EL (cell line): ENCODE measurements at places on chromosomes 1 and 21.

DNA sequence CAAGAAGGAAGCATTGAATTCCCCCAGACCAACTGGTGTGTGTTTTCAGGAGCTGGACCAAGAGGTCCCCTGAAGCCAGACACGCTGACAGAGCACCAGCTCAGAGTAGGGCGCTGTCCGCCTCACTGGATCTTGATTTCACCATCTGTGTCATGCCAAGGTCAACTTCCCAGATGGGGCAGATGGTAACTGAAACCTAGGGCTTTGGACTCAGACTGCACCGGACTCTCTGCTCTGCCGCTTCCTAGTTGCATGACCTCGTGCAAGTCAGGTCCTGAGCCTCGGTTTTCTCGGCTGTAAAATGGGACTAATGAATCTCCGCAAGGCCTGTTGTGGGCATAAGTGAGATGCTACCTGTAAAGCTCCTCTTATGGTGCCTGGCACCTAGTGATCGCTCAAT is 17.9 kb upstream of the CASZ1 start:
- DNase-seq = no peak

DNA sequence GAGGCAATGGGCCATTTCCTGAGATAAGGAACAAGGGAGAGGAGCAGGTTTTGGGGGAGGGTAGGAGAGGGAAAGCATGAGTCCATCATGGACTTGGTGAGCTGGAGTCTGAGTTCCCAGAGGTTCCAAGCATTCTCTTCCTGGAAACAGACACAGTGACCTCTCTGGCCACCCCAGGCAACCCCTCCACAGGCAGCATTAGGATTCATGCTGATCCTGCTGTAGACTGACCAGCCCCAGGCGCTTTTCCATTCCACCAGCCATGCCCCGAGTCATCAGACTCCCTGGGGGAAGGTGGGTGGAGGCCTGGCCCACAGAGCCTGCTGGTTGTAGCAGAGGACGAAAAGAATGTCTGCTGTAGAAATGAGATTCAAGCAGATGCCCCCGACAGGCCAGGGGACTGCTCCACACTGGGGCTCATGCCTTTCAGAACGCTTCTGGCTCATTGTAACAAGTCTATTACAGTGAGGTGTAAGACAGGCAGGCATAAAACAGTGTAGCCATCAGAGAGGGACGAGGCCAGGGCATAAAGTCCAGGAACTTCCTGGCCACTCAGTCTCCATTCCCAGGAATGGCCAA is 52.2 kb downstream of the KCND3 start:
- no peak for DNase-seq

DNA sequence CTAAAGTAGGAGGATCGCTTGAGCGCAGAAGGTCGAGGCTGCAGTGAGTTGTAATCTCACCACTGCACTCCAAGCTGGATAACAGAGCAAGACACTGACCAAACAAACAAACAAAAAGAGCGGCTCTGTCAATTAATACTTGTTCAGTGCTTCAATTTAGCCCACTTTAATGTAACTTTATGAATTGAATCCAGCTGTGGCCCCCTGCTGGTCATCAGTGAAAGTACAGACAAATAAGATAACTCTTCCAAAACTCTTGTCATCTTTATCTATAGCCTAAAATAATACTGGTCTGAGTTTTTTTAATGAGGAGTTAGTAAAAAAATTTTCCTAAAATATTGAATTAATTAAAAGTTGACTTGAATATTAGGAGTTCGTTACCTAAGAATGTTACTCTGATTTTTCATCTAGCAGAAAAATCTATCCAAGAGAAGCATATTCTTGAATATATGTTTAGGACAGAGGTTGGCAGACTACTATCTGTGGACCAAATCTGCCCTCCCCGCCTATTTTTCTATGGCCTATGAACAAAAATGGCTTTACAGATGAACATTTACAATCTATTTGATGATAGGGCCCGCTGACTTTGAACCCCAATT is 26.1 kb downstream of the ATP5PF start:
- DNase-seq = peak; percentile 48

GRCh38 chr1:35790670-35791069 is 17.1 kb upstream of the AGO4 start:
- no peak for DNase-seq

GRCh38 chr1:185786524-185786923 is 52.3 kb downstream of the HMCN1 start:
- peak; percentile 81 for DNase-seq

DNA sequence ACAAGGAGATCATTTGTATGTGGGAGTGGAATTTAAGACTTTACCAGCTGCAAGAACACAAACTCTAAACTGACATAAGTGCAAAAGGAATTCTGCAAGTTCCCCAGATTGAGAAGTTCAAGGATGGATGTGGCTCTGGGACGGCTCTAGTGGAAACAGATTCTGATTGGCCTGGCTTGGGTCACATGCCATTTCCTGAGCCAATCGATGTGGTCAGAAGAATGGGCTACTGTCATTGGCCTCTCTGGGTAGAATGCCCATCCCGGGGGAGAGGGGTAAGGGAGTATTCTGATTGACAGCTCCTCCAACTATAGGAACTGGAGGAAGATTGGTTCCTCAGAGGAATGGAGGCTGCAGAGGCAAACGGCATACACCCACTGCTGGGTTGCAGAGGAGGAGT is 6.0 kb upstream of the IFNLR1 start:
- peak; percentile 28 for DNase-seq

DNA sequence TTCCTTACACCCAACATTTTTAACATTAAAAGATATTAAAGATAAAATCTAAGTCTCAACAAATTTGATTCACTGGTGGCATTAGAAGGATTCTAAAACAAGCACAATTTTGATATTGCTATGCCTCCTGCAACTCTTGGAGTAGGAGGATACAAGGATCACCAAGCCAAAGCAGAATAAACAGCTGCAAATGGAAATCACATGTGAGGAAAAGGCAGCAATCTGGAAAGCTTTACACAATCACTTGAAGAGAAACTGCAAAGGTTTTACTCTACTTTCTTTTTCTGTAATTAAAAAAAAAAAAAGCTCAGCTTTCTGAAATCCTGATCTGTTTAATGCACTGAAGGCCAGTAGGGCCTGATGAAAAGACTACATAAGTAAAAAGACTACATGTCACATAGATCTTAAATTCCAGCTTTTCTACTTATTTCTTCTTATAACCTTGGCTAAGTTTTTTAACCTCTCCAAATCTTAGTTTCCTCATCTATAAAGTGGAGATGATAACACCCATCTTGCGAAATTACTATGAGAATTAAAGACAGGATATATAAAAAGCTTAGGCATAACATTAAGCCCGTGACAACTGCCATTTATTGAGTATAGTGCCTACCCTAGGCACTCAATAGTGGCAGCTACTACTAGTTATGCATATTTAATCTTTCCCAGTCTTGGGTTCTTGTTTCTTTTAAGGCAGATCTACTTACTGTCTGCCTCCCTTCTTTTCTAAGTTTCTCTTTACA is 73.5 kb downstream of the EPS15 start:
- no peak for DNase-seq

DNA sequence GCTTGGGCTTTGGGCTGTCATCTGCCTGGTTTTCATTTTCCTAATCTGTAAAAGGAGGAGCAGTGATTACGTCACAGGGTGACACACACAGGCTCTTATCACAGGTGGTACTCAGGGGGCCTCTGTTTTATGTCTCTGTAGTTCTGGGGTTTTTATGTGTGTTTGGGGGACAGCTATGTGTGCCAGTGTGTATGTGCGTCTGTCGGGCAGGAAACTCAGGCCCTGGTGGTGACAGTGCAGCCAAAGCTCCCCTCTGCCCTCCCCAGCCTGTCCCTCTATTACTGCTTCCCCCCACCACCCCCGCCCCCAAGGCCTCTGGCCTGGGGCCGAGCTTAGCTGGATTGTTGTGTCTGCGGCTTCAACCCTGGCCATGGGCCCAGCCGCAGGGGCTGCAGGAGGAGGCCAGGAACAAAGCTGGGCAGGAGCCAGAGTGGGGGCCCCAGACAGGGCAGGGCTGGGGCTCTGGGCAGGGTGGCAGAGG is 13.3 kb downstream of the MFAP2 start:
- DNase-seq = peak; percentile 21

- DNase-seq = peak; percentile 59
Observed at GRCh38 chr1:243325305-243325890, 69.6 kb downstream of the SDCCAG8 start.

GRCh38 chr1:50193002-50193401 is 84.3 kb downstream of the ELAVL4 start:
- no peak for DNase-seq

DNA sequence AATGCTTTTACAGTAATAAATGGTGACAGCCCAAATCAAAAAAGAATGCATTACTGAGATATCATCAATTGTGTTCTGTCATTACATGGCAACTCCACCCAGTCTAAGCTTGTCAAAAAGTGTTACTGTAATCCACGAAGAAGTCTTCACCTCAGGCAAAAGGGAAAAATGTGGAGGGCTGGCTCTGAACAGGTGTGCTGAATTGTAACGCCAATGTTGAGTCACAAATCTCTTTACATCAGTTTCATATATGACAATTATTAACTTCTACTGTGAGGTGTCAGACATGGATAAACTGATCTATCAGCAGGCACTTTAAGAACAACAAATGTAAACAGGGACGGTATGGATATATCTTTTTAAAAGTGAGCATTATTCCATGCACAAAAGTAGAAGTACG is 98.5 kb upstream of the DMRTA2 start:
- no peak for DNase-seq

DNA sequence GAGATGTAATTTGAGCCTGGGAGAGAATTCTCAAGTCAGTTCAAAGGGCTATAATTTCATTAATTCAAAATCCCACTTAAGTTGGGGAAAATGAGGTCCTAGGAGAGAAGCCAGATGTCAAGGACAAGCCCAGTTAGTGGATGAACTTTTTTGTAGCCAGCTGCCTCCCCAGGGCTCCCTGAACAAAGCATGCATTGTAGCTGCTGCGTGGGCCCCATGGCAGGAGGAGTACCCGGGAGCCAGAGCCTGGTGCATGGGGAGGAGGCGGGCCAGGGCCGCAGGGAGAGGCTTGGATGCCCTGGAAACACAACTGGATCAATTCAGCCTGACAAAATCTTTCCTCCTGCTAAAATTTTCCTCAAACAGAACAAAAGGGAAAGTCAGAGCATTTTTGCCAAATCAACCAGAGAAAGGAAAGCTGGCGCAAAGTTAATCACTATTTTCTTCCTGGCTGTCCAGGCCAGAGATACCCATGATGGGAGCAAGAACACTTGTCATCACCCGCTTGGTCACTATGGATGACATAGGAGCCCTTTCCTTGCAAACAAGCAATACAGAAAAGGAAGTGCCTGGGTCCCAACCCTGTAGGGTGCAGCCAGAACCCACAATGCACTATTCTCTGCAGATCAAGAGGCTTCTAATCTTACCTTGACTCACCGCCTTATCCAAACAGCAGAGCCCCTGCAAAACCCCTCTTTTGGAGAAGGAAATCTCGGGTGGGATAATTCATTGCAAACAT is 248.1 kb upstream of the RAB4A start:
- no peak for DNase-seq

- peak; percentile 43 for DNase-seq
Observed at GRCh38 chr21:26777166-26777565, 68.0 kb downstream of the ADAMTS1 start.

DNA sequence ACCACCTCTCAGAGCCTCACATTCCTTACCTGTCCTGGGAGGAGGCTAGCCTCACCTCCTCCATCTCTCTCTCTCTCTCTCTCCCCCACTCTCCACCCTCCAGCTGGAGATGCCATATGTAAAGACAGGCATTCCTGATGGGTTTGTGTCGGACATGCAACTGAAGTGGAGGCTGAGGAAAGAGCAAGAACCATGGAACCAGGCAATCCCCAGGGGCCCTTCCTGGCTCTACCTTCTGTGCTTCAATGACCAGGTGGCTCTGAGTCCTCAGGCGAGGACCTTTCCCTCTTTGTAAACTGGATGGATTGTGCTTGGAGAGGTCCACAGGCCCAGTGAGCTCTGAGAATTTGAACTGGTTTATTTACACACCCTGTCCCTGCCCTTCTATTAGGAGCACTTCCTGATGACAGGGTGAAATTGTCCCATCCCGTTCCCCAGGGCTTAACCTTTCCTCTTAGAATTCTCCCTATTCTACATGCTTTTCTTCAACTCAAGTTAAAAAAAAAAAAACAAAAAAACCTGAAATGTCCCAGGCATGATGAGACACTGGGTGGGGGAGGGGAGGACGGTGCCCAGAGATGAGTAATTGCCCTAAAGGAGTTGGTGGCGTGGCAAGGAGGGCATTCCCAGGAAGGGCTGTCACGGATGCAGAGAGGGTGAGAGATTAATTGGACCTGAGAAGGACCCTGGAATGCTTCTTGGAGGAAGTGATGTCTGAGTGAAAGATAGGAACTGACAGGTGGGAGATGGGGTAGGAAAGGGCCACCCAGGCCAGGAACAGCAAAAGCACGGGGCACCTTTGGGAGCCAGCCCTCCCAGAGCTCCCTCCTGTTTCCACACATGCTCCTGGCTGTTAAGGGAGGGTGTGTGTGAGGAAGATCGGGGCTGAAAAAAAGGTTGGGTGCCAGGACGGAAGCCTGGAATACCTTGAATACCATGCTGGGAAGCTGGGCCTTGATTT is 50.2 kb upstream of the WASF2 start:
- DNase-seq = peak; percentile 98

DNA sequence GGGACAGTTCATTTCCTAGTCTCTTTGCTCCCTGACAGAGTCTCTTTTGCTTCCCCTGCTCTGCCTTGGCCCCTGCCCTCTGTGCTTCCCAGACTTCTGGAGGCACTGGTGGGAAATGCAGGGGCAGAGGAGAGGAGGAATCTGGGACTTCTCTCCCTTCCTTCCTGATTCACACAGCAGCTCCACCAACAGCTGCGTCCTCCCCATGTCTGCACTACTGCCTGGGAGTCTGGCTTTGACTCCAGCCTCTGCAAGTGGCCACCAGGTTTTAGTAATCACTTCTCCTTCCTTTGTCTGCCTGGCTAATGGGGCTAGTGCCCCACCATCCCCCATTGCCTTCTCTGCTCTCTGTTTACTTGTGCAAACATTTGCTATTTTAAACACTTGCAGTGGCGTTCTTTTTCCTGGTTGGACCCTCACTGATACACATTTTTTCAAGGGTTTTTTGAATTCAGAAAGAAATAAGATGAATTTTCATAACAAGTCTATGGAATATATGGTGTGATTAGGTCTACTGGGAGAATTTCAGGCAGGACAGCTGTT is 21.9 kb downstream of the FASLG start:
- DNase-seq = no peak

- DNase-seq = no peak
Observed at GRCh38 chr21:33206771-33207281, 22.9 kb upstream of the IFNAR2 start.

- DNase-seq = no peak
Observed at GRCh38 chr1:218430346-218430745, 85.2 kb downstream of the TGFB2 start.

GRCh38 chr1:90711696-90712095 is 5.4 kb downstream of the BARHL2 start:
- no peak for DNase-seq

GRCh38 chr21:28943631-28944030 is 49.0 kb downstream of the LTN1 start:
- DNase-seq = no peak

DNA sequence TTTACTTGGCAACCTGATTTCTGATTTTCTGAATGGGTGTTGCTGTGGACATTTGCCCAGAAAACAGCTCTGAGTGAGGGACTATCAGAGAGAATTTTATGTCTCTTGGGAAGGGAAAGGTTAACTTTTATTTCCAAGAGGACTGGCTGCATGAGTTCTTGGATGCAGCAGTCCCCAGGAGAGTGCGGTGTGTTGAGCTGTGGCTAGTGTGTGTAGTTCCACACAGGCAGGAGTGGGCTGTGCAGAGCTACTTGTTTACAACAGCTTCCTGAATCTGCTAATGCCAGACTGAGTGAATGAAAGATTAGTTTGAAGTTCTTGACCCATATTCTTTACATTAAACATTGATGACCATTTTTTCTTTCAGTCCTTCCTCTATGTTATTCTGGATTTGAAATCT is 41.0 kb upstream of the APOBEC4 start:
- DNase-seq = no peak

- DNase-seq = no peak
Observed at GRCh38 chr1:203150511-203151297, 23.2 kb downstream of the ADORA1 start.
